ENCODE measurements at places on chromosomes 3 and 15.

DNA sequence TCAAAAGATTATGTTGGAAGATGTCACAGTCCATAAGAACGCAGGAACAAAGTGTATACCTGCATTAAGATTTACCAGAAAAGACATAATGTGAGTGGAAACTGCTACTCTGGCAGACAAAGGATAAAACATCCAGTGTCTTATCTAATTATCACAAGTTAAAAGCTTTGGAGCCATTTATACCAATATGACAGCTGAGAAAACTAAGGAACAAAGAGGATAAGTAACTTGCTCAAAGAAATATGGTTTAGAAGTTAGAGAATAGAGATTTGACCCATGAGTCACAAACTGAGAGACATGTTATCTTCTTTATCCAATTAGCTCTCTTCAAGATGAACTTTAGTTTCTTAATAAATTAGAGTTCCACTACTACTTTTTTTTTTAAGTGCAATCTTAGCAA is 1473.7 kb downstream of the OTOL1 start:
- DNase-seq: no peak

DNA sequence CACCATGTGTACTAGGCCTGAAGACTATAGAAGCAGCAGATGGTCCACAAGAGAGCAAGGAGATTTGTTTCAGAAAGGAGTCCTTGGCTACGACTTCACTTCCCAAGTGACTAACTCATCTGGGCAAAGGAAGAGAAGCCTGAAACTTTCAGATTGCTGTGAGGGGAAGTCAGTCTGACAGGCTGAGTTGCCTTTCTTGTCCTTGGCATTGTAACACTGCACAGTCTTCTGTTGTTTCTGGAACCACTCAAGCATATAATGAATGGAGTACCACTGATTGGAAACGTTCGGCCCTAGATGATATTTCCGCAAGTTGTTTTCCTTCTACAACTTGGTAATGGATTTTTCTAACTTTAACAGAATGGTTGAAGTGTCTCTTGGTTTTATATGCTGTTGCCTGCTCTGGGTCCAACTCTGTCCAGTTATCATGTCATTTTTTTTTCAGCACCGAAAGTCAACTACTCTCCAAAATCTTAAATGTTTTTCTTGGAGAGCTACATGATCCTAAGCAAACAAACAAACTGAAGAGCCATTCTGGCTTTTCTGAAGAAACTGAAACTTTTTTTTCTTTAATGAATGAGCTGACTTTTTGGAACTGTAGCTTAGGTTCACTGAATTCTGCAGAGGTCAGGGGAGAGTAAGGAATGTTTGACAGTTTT is 685.7 kb downstream of the MECOM start:
- peak; percentile 4 for DNase-seq

DNA sequence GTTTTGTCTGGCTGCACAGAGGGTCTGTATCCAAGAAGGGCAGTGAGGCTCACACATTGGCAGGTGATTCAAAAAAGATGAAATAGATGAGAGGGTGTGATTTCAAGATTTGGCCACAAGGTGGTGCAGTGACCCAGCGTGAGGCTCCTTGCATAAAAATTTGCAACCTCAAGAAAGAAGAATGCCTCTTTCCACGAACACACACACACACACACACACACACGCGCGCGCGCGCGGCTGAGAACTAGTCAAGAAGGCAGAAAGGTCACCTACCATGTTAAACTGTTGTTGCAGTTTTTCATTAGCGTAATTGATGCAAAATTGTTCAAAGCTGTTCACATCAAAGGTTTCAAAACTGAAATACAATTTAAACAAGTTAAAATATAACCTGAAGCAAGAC is 39.2 kb downstream of the MYO5C start:
- DNase-seq: peak; percentile 38

DNA sequence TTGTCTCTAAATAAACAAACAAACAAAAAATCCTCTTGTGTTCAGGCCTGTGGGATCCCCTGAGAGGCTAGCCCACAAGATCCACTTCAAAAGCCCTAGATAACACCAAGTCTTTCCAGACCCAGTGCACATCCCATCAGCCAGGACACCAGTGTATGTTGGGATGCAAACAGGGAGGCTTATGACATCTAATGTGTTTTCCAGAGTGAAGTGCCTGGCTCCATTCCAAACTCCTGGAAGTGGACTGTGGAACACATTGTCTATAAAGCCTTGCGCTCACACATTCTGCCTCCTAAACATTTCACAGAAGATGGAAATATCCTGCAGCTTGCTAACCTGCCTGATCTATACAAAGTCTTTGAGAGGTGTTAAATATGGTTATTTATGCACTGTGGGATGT is 57.0 kb downstream of the MLH1 start:
- no peak for DNase-seq

DNA sequence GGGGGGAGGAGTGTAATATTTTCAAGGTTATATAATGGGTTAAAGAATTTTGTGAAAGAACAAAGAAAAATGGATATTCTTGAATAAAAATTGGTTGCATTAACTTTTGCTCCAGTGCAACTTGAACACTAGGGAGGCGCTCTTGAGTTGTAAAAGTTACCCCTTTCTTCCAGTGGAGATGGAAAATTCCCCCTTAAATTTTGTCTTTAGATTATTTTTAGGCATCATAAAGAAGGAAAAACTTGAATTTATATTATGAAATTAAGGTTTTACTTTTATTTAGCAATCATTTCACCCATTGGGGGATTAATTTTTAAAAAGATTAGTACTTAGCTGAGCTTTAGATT is 550 bp upstream of the CHD2 start:
- DNase-seq: no peak

GRCh38 chr15:52738311-52738710 is 51.8 kb downstream of the ONECUT1 start:
- DNase-seq: no peak

- peak; percentile 52 for DNase-seq
Observed at GRCh38 chr3:183548262-183548769, 7.2 kb downstream of the KLHL6 start.

DNA sequence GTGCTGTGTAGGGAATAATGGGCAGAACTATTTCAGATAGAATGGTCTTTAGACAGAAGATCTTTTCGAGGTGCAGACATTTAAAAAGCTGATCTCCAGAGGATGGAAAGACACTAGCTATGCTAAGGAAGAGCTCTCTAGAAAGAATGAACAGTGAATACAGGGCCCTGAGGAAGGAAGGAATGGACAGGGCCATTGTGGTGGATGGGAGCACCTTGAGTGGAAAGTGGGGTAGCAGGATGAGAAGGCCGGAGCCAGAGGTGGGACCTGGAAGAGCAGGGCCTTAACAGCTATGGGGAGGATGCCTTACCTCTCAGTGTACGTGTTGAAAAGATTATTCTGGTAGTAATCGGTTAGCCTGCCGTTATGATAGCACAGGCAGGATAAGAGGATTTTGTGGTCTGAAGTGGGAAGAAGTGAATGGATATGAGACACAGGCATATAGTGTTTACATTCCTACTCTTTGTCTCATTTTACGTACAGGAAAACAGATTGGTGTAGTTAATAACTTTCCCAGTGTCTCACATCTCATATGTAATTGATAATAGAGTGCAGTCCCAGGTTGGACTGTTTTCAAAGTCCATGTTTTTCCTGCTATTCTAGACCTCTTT is 172.4 kb downstream of the KLHL25 start:
- no peak for DNase-seq

DNA sequence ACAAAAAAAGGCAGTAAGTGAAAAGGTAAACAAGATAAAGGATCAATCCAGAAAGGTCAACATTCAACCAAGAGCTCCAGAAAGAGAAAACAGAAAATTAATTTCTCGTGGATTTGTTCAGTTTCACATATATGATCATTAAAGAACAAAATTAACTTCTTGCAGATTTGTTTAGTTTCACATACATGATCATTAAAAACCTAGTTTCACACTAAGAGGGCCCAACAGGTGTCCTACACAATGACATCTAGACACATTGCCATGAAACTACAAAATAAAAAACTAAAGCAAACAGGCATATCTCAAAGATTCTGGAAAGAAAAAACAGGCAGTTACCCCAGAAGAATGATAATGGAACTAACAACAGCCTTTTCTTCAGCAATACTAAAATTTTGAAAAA is 22.1 kb downstream of the PHC3 start:
- no peak for DNase-seq

DNA sequence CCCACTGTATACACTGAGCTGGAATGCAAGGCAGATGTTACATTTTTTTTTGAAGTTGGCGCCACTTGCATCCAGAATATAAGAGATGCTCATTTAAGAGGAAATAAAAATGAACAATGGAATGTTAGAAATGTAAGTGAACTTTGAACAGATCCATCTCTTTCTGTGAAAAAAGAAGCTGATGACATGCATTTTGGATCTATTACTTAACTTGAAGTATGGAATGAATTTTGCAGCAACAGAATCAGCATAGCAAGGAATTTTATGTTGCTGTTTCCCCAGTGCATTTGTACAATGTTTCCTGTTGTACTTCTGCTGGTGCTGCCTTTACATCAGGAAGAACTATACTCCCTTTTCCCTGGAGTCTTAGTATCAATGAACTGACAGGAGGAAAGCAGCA is 178.2 kb downstream of the LSAMP start:
- DNase-seq: no peak

GRCh38 chr3:74119221-74119620 is 494.5 kb upstream of the PDZRN3 start:
- no peak for DNase-seq

- DNase-seq: no peak
Observed at GRCh38 chr3:128073807-128074206, 21.6 kb downstream of the SEC61A1 start.

- no peak for DNase-seq
Observed at GRCh38 chr15:77296773-77297337, 123.0 kb downstream of the PEAK1 start.

GRCh38 chr3:79542-79941 is 117.0 kb upstream of the CHL1 start:
- DNase-seq: no peak

DNA sequence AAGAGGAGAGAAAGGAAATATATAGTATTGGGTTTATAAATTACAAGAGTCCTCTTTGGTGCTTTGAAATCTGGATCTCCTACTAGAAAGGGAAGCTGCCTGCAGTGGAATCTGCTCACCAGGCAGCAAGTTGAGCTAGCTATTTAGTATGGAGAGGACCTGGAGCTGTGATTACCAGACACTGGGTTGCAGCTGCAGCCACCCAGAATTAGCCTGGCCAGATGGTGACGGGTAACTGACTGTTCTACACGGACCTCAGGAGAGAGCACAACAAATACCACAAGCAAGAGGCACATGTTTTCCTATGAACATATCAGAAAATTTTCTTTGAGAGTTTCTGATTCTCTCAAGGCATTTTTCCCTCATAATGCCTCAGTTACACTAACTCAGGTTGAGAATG is 46.5 kb downstream of the SYNPR start:
- DNase-seq: no peak

DNA sequence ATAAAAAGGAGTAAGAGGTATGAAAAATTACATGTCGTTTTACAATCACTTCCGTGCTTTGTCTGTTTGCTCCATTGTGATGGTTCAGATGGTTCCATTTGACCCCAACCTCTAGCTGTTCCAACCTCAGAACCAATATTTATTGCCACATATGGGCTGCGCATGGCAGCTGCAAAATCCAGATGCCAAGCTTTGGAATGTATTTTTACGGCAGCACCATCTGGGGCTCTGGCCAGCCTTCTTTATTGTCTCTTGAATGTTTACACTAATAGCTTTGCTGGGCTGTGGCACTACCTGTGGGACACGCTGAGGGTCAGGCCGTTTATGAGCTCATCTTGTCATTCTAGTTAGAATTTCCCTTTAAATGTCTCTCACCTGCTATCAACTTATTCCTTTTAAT is 219.8 kb downstream of the ROBO2 start:
- no peak for DNase-seq

DNA sequence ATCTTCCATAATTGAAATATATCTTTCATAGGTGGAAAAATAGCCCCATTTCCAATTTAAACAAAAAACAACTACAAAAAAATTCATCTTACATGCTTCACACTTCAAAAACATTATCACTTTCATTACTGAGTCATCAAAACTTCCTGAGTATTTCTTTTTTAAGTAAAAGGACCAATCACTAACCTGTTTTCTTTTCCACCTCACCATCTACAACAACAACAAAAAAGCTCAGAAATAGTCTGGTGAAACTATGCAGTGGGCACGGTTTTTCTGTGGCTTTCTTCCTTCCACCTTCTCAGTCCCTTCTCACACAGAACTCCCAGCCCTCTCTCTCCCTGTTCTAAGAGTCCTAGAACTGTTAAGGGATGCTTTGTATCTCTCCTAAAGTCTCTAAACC is 20.3 kb upstream of the TNIK start:
- DNase-seq: no peak

GRCh38 chr3:179182902-179183301 is 34.7 kb downstream of the PIK3CA start:
- DNase-seq: no peak

- no peak for DNase-seq
Observed at GRCh38 chr15:97995881-97996603, 35.5 kb downstream of the ARRDC4 start.

- peak; percentile 86 for DNase-seq
Observed at GRCh38 chr3:149657926-149658743, at the start of gene WWTR1. TSS of gene WWTR1 (minus strand) at chr3:149658025. CDS start at chr3:149657306, 719 bp downstream.

DNA sequence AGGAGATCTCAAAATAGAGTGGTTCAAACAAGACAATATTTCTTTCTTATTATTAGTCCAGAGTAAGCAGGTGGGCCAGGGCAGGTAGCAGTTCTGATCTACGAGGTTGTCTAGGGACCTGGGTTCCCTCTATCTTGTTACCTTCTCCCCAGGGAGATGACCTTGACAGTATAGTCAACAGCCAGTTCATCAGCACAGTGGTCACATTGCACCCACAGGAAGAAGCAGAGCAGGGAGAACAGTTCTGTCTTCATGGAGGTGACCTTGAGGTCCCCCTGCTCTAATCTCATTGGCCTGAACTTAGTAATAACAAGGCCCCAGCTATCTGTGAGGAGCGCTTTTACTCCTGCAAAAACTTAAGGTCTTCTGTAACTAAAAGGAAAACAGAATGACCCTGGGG is 21.7 kb downstream of the SLC49A4 start:
- DNase-seq: no peak

GRCh38 chr3:74599564-74599963 is 14.9 kb downstream of the CNTN3 start:
- DNase-seq: no peak

- DNase-seq: no peak
Observed at GRCh38 chr3:180918542-180918941, 6.1 kb downstream of the FXR1 start.

- DNase-seq: no peak
Observed at GRCh38 chr15:88391700-88392099, 75.5 kb downstream of the MRPL46 start.

- no peak for DNase-seq
Observed at GRCh38 chr3:158540066-158540465, 30.9 kb upstream of the MLF1 start.

GRCh38 chr3:182683453-182683852 is 109.9 kb upstream of the ATP11B start:
- peak; percentile 29 for DNase-seq

DNA sequence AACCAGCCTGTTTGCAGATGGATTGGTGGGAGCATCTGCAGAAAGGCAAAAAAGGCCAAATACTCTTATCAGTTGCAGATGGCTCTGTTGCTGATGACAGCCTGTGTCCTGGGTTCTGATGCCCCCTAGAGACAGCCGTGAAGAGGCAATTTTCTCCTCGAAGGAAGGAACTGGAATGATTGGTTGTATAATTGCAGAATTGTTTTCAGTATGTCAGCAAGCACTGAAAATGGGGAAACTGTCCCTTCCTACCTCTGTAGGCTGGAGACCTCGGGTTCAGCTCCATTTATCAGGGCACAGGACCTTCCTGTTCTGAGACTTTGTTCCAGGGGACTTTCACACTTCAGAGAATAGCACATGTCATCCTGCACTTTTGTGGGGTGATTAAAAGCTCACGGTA is 103.0 kb downstream of the PGPEP1L start:
- no peak for DNase-seq

All from amniotic stem cell (primary cell).